ENCODE measurements at places on chromosomes 2 and 18. TPM values are rescaled to one million over a fixed set of nuclear protein-coding genes. Genes with fewer than 3 reads are reported as not detected.

Gene FNDC4
- total RNA-seq: 12.7 TPM

Gene FSHR
- not detected for total RNA-seq

Gene IGFBP5
- total RNA-seq: 91.6 TPM

DNA sequence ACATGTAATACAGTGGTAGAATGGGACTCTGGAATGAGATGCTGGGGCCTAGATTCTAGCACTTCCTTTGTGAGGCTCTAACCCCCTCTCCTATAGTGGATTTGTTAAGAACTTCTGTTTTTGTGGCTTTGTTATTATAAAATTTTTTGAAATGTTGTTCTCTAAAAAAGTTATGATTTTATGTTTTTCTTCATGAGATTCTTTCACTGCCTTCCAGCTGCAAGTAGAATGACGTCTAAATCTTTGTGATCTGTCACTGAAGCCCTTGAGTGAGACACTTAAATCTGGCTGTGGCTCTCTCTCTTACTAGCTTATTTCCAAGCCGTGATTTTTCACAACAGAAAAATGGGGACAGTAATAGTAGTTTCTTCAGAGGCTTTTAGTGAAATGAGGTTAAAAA is 1.6 kb downstream of the CASP8 start:
- DNase-seq: no peak

DNA sequence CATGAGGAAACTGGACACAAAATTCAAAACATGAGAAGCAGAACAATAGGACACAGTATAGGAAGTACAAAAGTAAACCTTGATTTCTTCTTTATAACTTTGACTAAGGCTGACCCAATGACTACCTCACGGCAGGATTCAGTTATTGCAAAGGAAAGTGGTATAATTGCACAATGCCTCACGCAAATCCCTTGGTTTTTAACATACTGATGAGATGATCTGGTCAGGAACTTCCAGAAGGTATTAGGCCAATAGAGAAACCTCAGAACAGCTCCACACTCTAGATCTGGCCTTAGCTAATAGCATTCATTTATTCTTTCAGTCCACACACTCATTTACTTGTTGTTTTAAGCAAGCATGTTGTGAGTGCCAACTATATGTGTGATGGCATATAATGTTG is 1526.9 kb upstream of the ACVR2A start:
- no peak for DNase-seq

- DNase-seq: no peak
Measured at GRCh38 chr2:159249990-159250715, 36.4 kb downstream of the WDSUB1 start.

- DNase-seq: no peak
Measured at GRCh38 chr2:60368456-60368855, 185.0 kb downstream of the BCL11A start.

GRCh38 chr2:54604871-54605270 is 118.6 kb upstream of the EML6 start:
- DNase-seq: no peak

- no peak for DNase-seq
Measured at GRCh38 chr2:69304656-69305055, 82.4 kb downstream of the GFPT1 start.

DNA sequence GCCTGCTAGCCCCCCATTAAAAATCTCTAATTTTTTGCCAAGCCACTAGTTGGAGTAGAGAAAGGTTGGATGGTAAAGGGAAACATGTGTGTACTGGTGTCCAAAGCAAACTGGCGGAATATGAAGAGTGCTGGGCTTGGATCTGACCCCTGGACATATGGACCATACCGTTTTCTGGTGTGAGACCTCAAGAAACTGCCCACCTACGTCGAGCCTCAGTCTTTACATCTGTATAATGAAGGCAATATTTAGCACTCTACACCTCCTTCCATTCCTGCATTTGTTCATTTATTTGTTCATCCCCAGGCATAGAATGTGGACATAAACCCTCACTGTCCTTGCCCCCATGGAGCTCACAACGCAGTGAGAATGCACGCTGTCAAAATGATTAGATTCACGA is 142.4 kb downstream of the RHBDD1 start:
- DNase-seq: no peak

DNA sequence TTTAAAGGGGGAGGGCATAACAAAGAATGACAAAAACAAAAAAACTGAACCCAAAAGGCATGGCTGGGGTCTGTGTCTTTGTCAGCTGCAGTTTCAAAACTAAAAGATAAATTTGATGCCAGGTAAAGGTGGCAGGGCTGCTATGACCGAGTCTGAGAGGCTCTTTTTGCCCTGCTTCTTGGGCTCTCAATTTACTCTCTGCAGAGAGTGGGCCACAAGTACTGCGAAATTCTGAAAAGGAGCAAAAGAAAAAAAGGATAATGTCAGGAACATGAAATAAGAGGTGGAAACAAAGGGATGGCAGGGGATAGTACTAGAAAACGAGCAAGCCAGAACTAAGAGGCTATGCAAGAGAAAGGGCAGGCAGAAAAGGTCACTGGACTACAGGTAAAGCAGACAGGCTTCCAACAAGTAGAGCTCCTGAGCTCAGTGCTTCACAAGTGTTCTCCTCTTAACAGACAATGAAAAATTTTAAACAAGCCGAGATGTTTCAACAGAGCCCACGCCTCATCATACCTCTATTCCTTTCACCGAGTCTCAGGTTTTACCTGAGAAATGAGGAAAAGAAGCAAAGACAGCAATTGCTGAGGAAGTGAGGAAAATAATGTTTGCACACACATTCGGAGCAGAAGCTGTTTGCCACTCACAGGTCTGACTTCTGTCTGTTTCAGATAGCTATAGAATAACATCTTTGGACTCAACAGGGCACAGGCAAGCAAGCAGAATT is 7.3 kb downstream of the IRS1 start:
- no peak for DNase-seq

DNA sequence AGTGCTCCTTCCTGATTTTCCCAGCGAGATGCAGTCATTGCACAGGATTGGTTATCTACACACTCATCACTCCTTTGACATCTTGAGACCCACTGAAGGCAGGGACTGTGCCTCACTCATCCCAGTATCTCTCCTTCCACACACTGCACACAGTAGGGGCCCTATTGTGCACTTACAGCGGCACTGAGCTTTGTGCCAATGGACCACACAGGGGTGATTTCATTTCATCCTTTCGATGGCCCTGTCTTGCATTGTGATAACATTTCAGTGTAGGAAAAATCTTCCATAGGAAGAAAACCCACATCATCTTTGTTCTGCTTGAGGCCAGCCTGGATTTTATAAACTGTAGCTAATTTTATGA is 11.0 kb upstream of the LRRFIP1 start:
- DNase-seq: no peak

- no peak for DNase-seq
Measured at GRCh38 chr2:158723181-158723838, 71.8 kb upstream of the DAPL1 start.

GRCh38 chr2:8840475-8841091 is 3.2 kb upstream of the KIDINS220 start:
- DNase-seq: no peak

DNA sequence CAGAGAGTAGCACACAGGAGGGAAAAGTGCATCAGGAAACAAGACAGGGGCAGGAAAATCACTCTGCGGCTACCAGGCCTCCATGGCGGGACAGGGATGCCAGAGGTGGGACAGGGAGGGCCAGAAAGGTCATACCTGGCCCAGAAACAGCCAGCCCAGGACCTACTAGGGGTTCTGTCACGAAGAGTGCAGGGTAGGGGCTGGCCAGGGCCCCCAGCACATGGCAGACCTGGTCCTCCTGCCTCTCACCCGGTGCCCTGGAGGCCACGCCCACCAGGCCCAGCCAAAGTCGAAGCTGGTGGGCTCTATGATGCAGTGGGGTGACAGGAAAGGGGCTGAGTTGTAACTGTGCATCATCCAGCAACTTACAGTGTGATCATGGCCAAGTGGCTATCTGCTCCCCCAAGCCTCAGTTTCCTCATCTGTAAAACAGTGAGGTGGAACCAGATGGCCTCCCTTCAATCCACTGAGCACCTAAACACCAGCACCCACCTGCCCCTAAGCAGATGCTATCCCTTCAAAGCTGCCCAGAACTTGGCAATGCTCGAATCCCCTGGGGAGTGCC is 10.6 kb downstream of the CYP26B1 start:
- no peak for DNase-seq

- DNase-seq: no peak
Measured at GRCh38 chr2:21165350-21165749, 41.6 kb downstream of the TDRD15 start.

DNA sequence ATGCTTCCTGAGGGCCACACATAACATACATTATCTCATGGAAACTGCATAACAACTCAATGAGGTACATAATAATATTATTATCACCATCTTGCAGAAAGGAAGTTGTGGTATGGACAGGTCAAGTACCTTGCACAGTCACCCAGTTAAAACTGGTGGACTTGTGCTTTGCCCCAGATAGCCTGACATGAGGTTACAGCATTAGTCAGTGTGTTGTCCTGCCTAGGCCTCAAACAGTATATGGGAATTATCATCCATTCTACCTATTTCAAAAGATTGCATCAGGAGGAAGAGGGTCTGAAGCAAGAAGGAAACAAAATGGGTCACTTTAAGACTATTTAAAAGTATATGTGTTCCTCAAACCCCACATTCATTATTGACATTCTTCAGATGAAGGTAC is 5.4 kb upstream of the ANTXR1 start:
- DNase-seq: no peak

DNA sequence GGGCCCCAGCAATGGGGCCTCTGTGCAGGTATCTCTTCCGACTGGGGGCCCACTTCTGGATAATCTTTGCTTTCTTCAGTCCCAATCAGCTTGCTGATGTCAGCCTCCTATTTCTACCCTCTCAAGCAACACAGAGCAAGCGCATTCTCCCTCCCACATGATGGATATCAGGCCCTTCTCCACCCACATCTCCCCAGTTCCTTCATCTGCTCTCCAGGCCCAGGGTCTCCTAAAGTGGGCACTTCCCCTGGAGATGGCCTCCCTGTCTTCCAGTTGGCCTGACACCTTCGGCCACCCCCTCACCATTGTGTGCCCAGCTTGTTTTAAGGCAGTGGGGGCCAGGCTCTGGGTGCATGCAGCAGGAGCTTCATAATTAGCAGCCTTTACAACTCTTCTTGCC is 96.6 kb upstream of the MCFD2 start:
- DNase-seq: peak; percentile 17

GRCh38 chr2:133097666-133098065 is 427.7 kb upstream of the LYPD1 start:
- DNase-seq: no peak

GRCh38 chr2:203804764-203805485 is 62.6 kb upstream of the CTLA4 start:
- DNase-seq: no peak

- DNase-seq: no peak
Measured at GRCh38 chr2:186772579-186772978, 76.4 kb downstream of the ZSWIM2 start.

GRCh38 chr2:142472382-142472781 is 341.6 kb upstream of the LRP1B start:
- peak; percentile 28 for DNase-seq

DNA sequence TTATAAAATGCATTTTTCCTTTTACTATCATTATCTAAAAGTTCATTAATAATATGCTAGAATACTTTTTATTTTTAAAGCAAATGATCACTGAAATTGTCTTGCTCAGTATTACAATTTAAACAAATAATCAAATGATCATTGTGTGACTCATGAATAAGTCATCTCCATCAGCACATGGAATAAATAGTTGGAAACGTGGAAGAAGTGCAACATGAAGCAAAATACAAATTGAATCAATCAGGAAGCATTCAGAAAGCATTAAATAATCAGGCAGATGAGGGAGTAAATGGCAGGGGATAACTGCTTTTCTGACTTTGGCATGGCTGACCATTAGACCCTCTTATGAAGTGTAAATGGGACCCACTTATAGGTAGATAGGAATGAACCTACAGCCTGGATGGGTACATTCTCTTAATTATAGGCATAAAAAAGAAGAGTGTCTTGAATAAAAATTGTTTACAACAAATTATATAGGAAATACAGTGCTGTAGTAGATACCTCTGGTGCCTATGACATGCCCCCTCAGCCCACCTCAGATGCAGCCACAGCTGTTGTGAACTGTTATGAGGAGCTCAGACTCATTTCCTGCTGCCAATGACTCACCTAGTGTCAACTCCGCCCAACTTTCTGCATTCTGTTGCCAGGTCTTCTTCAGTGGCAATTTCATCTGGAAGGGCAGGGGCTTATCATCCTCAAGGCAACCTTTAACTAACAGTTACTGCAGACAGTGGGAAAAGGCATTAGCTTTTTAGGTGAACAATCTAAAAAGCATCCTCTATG is 936.0 kb downstream of the TRIB2 start:
- no peak for DNase-seq

DNA sequence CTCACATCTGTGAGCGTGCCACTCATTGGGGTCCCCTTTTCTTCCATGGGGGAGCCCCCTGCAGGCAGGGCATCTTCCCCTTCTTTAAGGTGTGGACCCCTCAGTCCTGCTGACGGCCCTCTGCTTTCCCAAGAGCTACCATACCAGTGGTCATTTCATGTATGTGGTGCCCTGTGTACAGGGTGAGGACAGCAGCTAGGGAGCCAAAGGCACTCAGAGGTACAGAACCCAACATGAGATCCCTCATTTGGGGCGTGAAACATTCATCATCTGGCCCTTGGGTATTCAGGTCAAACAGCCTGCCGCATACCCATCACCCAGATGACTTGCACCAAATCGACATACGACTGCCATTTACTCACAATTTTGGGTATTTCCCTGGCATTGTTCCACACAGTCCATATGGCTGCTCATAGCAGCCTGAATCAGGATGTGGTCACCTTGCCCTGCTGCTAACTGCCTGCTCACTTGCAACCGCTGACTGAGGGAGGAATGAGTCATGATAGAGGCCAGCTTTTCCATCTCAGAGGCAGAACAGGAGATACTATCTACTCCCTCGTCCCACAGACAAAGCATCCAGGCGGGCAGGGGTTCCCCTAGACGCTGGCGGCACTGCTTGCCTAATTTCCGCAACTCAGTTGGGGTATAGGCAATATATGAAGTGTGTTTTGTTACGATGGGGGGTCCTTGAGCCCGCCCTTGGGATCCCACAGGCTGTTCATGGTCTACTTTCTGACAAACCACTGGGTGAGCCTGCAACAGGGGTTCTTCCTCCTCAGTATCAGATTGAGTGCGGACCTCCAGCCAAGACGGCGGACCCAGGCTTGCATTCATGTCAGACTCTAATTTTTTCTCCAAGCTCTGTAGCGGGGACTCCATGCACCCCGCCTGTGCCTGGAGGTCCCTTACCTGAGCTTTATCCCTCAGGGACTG is 228.6 kb downstream of the SATB2 start:
- no peak for DNase-seq

DNA sequence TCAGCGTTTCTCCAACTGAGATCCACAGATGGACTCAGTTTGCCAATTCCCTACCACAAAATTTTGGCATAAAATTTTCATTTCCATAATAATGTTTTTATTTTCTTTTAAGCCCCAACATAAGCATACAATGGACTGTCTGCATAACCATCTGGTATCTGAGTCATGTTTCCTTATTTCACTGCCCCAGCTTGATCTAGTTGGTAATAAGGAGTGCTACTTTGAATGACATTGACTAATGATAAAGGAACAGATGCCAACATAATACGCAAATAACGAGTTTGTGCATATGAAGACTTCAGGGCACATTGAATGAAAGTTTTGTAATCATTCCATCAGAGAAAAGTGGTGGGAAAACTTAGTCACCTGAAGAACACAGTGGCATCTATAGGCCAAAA is 8.8 kb upstream of the MBD2 start:
- no peak for DNase-seq

- DNase-seq: no peak
Measured at GRCh38 chr2:15732341-15733077, 140.8 kb downstream of the DDX1 start.

Measured in pancreas (tissue), 10 donors.